ENCODE measurements at places on chromosomes 5 and 9.
A peak's percentile ranks its signal among the peaks of the same experiment; 100 is the strongest.

DNA sequence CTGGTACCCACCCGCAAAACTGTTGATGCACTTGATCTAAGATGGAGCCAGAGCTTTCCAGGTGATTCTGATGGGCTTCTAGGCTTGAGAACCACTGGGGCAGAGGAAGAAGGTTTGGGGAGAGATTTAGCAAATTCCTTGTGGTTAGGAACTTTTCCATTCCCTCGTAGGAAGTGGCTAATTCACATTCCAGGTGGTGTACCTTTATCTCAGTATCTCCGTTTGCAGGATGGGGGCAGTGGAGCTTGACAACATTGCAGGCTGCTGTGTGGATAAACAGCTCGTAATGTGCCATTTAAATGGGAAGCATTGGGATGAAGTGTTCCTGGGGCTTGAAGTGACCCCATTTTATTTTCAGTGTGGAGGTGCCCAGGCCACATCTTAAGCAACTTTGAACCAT, 172.9 kb upstream of the IL12B start:
- H3K27ac ChIP-seq = no peak overlapping the region
- H3K4me1 ChIP-seq = peaks cover 4% of the 10 kb centered on the region
- H3K27me3 ChIP-seq = no peaks in the 10 kb centered on the region
- H3K36me3 ChIP-seq = no peaks in the 10 kb centered on the region
- no peak overlapping the region for H3K4me3 ChIP-seq

DNA sequence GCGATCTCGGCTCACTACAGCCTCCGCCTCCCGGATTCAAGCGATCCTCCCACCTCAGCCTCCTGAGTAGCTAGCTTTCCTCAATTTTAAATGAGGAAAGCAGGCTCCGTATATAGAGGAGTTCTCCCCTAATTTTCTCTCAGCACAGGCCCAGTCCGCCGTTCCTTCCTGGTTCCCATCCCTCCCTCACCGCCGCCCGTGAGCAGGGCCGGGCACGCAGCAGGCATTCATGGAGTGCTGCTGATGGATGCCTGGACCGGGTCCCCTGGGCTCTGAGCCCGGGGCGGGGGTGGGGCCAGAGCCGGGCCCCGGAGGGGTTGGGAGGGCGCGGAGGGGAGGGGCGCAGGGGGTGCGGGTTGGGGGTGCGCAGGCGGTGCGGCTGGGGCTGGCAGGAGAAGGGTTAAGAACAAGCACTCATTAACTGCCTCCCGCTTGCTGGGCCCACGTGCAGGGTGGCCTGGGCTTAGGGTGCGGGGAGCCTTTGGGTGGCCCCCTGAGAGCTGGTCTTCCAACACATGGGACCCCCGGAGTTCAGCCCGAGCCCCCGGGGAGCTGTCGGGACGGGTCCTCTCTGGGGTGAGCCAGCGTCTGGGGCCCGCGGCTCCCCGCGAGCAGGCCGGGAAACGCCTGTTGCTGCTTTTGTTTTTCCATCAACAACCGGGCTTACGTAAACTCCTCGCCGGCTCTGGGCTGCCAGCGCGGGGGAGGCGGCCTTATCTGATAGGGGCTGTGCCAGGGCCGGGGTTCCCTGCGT, 33.7 kb downstream of the LHX2 start:
- peaks cover 14% of the 10 kb centered on the region for H3K4me1 ChIP-seq
- no peaks in the 10 kb centered on the region for H3K36me3 ChIP-seq
- peak; percentile 43 for DNase-seq
- H3K27ac ChIP-seq = no peak overlapping the region
- H3K27me3 ChIP-seq = peaks cover 93% of the 10 kb centered on the region
- no peak overlapping the region for H3K4me3 ChIP-seq

- DNase-seq = no peak
- no peak overlapping the region for H3K4me3 ChIP-seq
- H3K27ac ChIP-seq = no peak overlapping the region
- H3K36me3 ChIP-seq = no peaks in the 10 kb centered on the region
- no peaks in the 10 kb centered on the region for H3K27me3 ChIP-seq
Observed at GRCh38 chr9:2289263-2289662, 274.1 kb downstream of the SMARCA2 start.

- DNase-seq = no peak
- no peaks in the 10 kb centered on the region for H3K36me3 ChIP-seq
- no peak overlapping the region for H3K27ac ChIP-seq
- H3K4me1 ChIP-seq = no peaks in the 10 kb centered on the region
Observed at GRCh38 chr5:150319484-150319790, 16.7 kb upstream of the ARSI start.

- H3K27me3 ChIP-seq = no peaks in the 10 kb centered on the region
- no peaks in the 10 kb centered on the region for H3K4me1 ChIP-seq
- H3K4me3 ChIP-seq = no peak overlapping the region
- H3K36me3 ChIP-seq = no peaks in the 10 kb centered on the region
- no peak overlapping the region for H3K27ac ChIP-seq
Observed at GRCh38 chr9:37281541-37281940, 141.0 kb upstream of the GRHPR start.

GRCh38 chr9:94654165-94654894, 15.0 kb upstream of the FBP1 start:
- H3K27ac ChIP-seq = no peak overlapping the region
- no peak overlapping the region for H3K4me3 ChIP-seq
- H3K4me1 ChIP-seq = peaks cover 20% of the 10 kb centered on the region
- no peaks in the 10 kb centered on the region for H3K27me3 ChIP-seq
- DNase-seq = no peak

- H3K27ac ChIP-seq = no peak overlapping the region
- H3K36me3 ChIP-seq = no peaks in the 10 kb centered on the region
- no peaks in the 10 kb centered on the region for H3K27me3 ChIP-seq
Observed at GRCh38 chr5:58239731-58240130, 220.2 kb downstream of the PLK2 start.

DNA sequence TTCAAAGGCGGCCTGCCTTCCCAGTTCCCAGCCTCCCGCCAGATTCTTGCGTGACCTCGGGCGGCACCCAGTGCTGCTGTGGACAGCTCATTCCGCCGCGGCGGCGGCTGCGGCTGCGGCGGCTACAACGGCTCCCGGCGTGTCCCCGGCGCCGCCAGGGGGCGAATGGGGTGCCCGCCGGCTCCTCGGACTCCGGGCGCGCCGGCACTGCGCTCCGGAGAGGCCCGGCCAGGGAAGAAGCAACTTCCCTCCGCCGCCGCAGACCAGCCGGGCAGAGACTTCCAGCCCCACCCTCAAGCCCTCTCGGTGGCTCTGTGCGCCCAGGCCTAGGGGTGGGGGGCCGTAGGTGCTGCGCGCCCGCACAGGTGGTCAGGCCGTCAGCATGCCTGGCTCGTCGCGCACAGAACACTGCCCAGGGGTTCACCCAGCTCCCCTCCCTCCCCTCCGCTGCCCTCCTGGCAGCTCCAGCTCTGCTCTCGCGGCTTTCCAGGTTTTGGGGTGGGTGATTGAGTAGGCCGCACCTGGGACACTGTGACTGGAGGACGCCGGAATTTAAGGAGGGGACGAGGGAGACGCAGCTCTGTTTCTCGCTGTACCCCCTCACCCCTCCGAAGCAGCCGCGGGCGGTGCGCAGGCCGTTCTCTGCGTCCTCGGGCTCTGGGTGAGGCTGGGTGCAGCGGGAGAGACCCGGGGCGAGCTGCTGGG, 20.2 kb downstream of the IGIP start:
- peaks cover 9% of the 10 kb centered on the region for H3K27me3 ChIP-seq
- no peaks in the 10 kb centered on the region for H3K36me3 ChIP-seq
- peak overlapping the region; percentile 43 for H3K4me3 ChIP-seq
- no peak overlapping the region for H3K27ac ChIP-seq
- H3K4me1 ChIP-seq = no peaks in the 10 kb centered on the region

GRCh38 chr5:2684606-2685005, 66.9 kb downstream of the IRX2 start:
- no peaks in the 10 kb centered on the region for H3K27me3 ChIP-seq
- H3K27ac ChIP-seq = no peak overlapping the region
- H3K36me3 ChIP-seq = no peaks in the 10 kb centered on the region
- no peak for DNase-seq

DNA sequence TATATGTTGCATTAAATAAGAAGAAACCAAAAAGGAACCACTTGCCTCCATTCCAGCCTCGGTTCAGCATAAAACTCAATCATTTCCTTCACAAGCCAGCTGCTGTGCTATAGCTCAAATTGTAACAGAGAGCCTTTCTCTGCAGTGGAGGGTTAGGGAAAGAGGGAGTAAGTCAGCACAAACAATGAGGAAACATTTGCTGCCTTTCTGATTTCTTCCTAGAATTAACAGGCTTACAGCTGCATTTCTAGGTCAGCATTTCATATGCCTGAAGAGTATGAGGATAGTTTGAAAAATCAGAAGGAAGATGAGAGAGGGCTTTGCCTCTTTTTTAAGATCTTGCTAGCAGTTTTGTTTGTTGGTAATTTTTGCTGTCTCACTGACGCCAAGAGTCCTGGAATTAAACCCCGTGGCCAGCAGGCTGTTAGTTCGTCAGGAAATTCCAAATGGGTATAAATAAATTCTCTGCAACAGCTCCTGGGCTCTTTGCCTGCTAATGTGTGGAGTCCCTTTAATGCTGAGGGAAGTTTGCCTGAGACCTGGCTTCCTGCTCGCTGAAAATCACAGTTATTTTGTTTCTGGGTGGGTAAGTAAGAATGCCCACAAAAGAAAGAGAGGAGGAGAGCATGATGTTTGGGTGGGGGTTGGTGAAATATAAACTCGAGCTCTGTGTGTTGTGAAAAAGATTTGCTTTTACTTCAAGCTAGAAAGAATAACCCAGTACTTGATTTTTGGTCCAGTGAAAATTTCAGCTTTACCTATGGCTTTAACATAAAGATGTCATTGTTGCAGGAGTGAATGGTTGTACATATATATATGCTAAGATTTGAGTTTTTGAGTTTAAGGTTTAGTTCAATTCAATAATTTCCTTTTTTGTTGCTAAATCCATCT, 148.1 kb upstream of the DMRT1 start:
- H3K27ac ChIP-seq = no peak overlapping the region
- no peak for DNase-seq
- H3K4me3 ChIP-seq = peak overlapping the region; percentile 36
- peaks cover 13% of the 10 kb centered on the region for H3K4me1 ChIP-seq

All from common myeloid progenitor, CD34-positive (primary cell).